ENCODE measurements at places on chromosomes 6 and 20.

DNA sequence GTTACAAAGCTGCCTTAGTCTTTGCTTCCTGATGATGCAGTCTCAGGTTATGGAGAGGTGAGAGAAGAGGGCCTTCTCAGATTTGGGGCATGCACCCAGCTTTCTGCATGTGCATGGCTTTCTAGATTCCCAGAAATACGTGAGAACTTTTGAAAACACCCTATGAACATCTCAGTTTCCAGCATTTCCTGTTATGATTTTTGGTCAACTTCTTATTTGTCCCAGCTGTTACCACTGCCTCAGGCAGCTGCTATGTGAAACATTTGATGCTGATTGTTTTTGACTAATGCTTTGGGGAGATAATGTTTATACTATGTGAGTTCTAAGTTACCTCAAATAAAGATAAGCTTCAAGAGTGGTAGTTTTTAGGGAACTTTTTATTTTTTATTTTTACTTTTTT, 9.5 kb upstream of the SNAP25 start:
- no peak for DNase-seq

- DNase-seq: no peak
Measured at GRCh38 chr20:20286061-20286460, 81.8 kb upstream of the INSM1 start.

DNA sequence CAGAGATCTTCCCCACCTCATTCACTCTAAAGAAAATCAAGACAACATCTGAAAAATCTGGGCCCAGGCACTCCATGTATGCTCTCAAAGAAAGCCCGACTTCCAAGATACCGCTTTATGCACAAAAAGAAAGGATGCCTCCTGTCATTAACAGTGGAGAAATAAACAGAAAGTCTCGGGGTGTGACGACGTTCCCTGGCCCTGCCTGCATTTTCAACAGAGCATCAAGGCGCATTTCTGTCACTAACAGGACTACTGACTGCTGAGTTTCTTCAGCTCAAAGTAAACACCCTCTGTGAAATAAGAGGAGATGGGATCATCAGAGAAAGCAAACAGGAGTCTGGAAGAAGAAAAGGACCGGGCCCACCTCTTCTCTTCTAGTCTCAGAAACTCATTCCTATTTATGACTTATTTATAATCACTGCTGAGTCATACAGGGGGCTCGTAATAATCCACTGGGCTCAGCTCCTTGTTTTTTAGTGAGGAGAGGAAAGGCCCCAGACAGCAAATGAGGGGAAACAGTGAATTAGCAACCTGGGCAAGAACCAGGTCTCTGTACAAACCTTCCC, 99.7 kb downstream of the ZMYND8 start:
- DNase-seq: no peak

GRCh38 chr20:19254956-19255355, 42.5 kb downstream of the SLC24A3 start:
- no peak for DNase-seq

DNA sequence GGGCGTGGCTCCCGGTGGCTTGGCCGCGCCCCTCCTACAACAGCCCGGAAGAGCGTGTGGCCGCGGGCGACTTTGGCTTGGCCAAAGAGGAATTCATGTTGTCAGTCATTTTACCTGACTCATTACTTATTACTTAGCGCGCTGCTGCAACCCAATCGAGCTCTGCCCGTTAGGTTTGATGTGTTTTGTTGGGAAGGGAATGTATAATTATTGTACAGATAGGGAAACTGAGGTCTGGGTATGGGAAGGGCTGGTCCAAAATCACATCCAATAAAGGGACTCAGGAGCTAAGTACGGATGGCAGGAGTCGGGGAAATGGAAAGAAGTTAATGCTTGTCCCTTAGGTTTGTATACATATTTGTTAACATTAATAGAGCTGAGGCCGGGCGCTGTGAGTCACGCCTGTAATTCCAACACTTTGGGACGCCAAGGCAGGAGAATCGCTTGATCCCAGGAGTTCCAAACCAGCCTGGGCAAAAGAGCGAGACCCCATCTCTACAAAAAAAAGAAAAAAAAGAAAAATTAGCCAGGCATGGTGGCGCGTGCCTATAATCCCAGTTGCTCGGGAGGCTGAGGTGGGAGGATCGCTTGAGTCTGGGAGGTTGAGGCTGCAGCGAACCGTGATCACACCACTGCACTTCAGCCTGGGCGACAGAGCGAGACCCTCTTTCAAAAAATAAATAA, 639 bp upstream of the ZNF335 start:
- DNase-seq: no peak

DNA sequence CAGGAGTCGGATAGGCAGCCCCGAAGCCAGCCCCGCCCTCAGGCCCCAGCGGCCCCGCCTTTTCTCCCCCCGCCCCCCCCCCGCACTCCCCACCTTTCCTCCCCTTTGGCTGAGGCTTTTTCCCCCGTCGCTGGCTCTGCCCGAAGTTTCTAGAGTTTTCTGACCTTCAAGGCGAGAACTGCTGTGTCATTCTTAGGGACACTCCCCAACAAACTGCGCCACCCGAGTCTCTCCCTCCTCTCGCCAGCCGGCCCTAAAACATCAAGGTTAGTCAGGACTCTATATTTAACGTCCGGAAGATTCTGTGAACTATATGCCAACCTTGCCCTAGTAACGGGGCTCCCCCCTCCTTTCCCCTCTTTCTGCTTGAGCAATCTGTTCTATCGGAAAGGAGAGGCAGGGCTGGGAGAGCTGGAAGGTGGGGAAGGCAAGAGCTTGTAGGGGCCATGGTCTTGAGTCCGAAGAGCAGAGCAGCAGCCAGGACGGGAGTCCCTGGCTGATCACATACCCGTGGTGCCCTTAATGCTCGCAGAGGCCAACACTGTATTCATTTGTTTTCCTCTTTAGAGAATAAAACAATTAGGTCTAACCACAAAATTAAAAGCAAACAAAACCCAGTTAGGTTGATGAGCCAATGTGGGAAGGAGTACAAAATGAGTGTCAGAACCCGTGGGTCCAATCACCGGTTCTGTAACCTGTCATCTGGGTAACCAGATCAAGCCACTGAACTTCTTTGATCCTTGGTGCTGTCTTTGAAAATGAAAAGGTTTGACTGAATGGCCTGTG, 5.3 kb upstream of the HSPA1B start:
- DNase-seq: no peak

DNA sequence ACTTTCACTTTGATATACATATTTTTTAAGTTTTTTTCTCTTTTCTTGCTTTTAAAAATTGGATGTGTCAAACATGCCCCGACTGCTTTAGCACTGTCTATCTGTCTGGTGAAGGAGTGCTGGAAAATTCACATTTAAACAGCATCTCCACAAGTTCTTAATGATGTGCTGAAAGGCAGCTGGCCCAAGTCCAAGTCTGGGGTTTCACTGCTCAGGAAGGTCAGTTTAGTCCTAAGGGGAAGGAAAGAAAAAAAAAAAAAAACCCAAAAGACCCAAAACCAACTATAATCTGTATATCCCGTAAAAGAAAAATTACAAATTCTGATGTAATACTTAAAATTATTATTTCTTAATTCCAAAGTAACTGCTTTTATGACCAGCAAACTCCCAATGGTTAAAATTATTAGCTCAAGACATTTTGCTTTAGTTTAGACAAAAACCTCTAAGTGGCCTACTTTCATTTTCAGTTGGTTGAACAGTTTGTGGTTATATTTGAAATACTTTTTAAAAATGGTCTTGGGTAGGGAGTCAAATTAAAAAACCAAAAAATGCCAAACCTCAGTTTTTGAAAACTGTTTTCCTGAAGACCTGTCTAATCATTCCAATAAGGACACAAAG, 79.5 kb upstream of the PREP start:
- no peak for DNase-seq

DNA sequence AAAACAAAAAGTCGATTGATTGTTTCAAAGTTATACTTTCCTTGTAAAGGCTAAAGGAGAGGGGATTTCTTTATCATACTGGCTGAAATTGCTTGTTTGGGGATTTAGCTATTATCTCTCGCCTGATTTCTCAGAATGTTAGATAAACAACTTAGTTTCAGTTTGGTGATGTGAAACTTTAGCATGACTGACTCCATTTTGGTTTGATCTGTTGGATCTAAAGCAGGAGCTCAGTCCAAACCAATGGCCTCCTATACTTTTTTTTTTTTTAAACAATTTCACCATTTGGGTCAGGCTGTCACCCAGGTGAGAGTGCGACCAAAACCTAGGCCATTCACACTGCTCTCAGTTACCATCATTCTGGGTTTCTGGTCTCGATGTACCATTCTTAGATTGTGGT, 45.4 kb upstream of the SLC16A10 start:
- no peak for DNase-seq

DNA sequence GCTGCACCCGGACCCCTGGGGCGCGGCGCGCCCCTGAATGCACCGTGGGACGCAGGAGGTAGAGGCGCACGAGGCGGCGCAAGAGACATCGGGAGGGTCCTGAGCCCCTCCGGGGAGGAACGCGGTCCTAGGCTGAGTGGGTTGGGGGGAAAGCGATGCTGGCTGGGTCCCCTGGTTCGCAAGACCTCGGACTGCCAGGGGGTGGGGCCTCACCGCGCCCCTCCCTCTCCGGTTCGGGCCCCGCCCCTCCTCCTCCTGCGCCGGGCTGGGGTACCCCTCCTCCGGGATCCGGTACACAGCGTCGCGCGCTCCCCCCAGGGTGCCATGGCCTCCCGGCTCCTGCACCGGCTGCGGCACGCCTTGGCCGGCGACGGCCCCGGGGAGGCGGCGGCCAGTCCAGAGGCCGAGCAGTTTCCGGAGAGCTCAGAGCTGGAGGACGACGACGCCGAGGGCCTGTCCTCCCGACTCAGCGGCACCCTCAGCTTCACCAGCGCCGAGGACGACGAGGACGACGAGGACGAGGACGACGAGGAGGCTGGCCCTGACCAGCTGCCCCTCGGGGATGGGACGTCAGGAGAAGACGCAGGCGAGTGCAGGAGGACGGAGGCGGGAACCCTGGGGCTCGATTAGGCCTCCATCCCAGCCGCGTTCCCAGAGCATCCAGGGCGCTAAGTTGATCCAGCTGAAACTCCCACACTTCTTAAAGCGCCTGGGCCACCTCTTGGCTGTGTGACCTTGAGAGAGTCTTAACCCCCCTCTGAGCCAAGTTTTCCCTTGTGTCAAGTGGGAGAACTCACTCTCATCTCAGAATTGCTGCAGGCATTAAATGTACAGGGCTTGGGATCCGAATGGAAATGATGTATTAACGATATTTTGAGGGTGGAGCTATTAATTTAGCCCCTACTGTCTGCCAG, 541 bp downstream of the SNX21 start:
- DNase-seq: no peak

DNA sequence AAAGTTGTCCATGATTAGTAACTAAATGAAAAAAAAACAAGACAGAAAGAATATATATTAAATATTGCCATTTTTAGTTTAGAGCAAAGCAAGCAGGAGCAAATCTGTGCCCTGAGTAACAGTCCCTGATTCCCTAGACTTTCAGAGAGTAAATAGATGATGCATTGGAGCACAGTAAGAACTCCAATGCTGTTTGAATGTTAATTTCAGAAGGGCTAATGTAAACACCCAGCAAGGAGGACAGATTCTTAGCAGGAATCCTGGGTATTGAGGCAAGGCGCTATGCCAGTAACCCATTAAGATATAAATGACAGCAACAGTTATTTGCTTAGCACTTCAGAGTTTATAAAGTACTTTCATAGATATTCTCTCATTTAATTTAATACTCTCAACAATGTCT, 15.6 kb upstream of the NRSN1 start:
- no peak for DNase-seq

GRCh38 chr20:23022849-23023248, 12.3 kb upstream of the SSTR4 start:
- no peak for DNase-seq

DNA sequence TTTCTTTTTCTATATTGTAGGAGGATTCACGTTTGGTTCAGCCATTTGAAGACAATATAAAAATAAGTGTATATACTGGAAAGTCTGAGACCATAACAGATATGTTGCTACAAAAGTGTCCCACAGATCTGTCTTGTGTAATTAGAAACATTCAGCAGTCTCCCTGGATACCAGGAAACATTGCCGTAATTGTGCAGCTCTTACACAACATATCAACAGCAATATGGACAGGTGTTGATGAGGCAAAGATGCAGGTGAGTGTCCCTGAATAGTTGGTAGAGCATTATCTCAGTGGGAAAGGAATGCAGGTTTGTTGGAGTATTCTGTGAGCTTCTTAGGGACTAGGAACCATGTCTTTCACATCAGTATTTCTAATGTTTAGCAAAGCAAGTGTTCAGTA, 18.3 kb upstream of the ADGRF4 start:
- no peak for DNase-seq

GRCh38 chr6:131636880-131637792, at the start of gene ENPP3:
Gene ENPP3, plus strand, starts transcription at chr6:131637302. Its CDS starts 83 bp downstream, at chr6:131637385.
- DNase-seq: no peak

DNA sequence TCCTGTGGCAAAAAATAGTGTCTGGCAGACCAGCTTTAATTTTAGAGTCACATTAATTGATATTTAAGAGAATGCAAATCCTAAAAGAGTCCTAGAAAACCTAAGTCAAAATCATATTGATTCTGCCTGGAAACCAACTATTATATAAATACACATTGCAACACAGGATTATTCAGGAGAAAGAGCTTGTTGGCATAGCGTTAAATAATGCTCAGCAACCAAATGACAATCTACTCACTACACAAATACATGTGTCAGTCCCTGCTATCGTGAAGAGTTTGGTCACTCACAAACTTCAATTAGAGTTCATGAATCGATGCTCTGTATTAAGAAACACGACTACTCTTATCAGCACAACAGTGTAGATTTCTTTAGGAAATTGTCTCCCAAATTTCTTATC, 54.2 kb downstream of the CGA start:
- no peak for DNase-seq

DNA sequence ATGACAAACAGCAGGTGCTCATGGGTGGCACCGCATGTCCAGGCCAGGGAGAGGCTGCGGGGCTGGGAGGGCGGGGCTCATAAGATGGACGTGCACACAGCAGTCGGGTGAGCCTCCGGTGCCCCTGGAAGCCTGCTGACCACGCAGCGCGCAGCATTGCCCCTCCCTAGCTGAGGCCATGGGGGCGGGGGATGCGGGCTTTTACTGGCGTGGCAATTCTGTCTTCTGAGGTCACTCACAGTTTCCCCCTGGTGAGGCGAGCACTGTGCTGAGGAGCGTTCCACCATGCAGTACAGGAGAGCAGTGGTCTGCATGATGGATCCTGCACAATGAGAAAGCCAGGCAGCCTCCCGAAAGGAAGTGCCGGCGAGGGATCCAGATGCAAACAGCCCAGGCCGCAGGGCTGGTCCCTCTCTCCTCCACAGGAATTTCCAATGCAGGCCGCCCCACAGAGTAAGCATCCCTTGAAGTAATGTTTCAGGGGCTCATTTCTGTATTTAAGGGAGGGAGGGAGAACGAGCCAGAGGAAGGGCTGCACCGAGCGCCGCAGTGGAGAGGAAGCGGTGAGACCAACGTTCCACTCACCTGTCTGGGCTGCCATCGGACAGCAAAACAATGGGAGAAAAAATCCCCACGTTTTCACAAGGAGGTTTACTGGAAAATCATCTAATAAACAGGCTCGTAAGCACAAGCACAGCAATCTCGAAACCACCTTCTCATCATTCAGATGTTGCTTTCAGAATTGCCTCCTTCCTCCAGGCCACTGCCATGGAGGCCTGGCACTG, 56.0 kb downstream of the IRF4 start:
- DNase-seq: peak; percentile 32

GRCh38 chr20:20603339-20603990, 109.0 kb downstream of the RALGAPA2 start:
- DNase-seq: no peak

Measured in stimulated activated CD4-positive, alpha-beta T cell treated with anti-CD3 and anti-CD28 coated beads, Interleukin-1b, Interleukin-23, amount 100 ng/mL, for 24 hours (primary cell).